ENCODE measurements at places on chromosomes 3 and 15. TPM values are rescaled to one million over a fixed set of nuclear protein-coding genes. Genes with fewer than 3 reads are reported as not detected.

Gene VIPR1
- 6.5 TPM for total RNA-seq

Gene ADIPOQ
- not detected for total RNA-seq

Gene NEIL1
- 16.5 TPM for total RNA-seq

- H3K36me3 ChIP-seq = no peaks in the 10 kb centered on the region
- H3K27ac ChIP-seq = no peak overlapping the region
- H3K27me3 ChIP-seq = no peaks in the 10 kb centered on the region
- no peaks in the 10 kb centered on the region for H3K4me1 ChIP-seq
- no peak for DNase-seq
These were observed 1009.8 kb downstream of the TUSC7 start for GRCh38 chr3:117719316-117719926.

DNA sequence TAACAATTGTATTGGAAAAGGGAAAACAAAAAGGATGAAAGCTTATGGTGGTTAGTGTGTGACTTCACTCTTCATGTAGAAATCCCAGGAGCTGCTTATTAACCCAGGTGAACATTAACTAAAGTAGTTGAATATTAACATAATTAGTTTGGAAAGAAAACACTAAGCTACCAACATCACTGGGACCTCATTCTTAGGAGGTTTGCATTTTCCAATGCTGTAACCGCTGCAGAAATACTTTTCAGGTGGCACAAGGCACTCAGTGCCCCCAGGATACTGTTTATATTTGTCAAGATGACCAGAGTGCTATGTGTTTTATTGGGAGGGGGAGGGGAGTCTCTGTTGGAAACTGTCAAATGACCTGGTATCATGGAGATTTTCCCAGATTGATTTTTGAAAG is 25.9 kb upstream of the VILL start:
- DNase-seq = no peak
- no peaks in the 10 kb centered on the region for H3K27me3 ChIP-seq
- no peak overlapping the region for H3K27ac ChIP-seq
- peaks cover 5% of the 10 kb centered on the region for H3K36me3 ChIP-seq

Measured in H9 (cell line).